ENCODE measurements at places on chromosomes 1 and 21. TPM values are rescaled to one million over a fixed set of nuclear protein-coding genes. Genes with fewer than 3 reads are reported as not detected.

Gene SIM2
- polyA plus RNA-seq = 12.1 TPM

Gene LAD1
- 0.67 TPM for polyA plus RNA-seq

Gene HPDL
- polyA plus RNA-seq = 2.8 TPM

Gene FLG2
- not detected for polyA plus RNA-seq

Gene S100A8
- not detected for polyA plus RNA-seq

Gene PRKAA2
- polyA plus RNA-seq = 3.8 TPM

All from A549 (cell line).